ENCODE measurements at places on chromosomes 6 and 20.

- no peak for DNase-seq
Observed at GRCh38 chr6:157358287-157358686, 22.7 kb upstream of the ZDHHC14 start.

- no peak for DNase-seq
Observed at GRCh38 chr6:124193132-124193531, 389.5 kb downstream of the NKAIN2 start.

GRCh38 chr6:133179481-133179880 lies 61.7 kb upstream of the EYA4 start:
- no peak for DNase-seq

GRCh38 chr6:50791900-50792508 lies 26.7 kb upstream of the TFAP2B start:
- DNase-seq, result no peak

DNA sequence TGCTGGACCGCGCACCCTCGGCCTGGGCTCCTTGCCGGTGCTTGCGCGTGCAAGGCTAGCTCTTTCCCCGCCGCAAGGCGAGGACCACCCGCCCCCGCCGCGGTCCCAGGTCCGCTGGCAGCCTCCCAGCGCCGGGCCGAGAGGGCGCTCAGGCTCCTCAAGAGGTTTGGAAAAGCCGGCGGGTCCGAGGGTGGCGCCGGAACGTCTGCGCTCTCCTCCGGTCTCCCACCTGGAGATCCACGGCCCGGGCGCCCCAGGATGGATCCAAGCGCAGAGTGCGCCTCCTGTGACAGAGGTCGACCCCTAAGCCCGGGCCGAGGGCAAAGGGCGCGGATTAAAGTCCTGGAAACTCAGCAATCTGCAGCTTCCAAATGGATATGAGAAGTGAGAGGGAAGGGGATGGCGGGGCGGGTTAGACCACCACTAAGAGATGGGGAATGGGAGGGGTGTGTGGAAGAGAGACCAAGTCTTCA lies 575 bp upstream of the MICAL1 start:
- DNase-seq, result no peak

DNA sequence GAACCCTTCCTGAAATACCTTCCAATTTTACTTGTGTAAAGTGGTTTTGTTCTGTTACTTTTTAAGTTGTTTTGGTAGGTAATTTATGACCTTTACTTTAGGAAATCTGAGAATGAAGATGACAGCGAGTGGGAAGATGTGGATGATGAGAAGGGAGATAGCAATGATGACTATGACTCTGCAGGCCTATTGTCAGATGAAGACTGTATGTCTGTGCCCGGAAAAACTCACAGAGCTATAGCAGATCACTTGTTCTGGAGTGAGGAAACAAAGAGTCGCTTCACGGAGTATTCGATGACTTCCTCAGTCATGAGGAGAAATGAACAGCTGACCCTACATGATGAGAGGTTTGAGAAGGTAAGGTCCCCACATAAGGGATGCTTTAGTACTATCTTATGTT lies 6.6 kb upstream of the ZC2HC1B start:
- no peak for DNase-seq

DNA sequence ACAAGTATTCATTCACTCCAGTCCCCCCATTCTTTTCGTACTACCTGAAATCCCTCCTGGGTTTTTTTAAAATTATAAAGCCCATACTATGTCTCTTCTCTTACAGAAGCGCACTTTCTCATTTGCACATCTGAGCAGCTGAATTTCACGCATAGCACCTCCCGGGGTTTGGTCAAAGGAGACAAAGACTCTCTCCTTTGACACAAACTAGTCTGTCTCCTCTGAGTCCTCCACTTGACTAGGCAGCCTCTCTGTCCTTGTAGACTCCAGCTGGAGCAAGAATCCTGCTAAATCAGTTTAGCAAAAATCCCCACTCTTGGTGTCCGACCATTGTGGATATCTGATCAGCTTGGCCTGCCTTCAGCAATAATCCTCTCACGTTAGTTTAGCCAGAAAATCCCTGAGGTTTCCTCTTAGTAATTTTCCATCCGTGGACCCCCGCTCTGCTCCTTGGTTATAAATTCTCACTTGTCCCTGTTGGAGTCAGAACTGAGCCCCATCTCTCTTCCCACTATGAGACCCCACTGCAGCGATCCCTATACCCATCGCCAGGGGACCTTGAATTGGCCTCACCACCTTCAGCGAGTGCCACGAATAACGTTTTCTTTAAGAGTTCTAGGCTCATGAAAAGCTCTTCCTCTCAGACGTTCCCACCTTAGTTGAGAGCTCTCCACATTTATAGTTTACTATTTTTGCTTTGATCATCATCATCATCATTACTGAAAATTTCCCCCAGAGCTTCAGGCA lies 29.0 kb downstream of the PDYN start:
- no peak for DNase-seq

GRCh38 chr20:63024573-63025392 lies 18.0 kb upstream of the BHLHE23 start:
- no peak for DNase-seq

GRCh38 chr6:107061125-107062020 lies 33.4 kb downstream of the MTRES1 start:
- no peak for DNase-seq

Measured in activated effector memory CD4-positive, alpha-beta T cell treated with Interleukin-2 at 50 U/mL for 16 hours (primary cell).